ENCODE measurements at places on chromosomes 7 and 10.

- no peak for DNase-seq
These were observed 77.3 kb downstream of the STK31 start for GRCh38 chr7:23787272-23787671.

- peak; percentile 78 for DNase-seq
These were observed 152.5 kb downstream of the SEMA3A start for GRCh38 chr7:84042110-84042539.

DNA sequence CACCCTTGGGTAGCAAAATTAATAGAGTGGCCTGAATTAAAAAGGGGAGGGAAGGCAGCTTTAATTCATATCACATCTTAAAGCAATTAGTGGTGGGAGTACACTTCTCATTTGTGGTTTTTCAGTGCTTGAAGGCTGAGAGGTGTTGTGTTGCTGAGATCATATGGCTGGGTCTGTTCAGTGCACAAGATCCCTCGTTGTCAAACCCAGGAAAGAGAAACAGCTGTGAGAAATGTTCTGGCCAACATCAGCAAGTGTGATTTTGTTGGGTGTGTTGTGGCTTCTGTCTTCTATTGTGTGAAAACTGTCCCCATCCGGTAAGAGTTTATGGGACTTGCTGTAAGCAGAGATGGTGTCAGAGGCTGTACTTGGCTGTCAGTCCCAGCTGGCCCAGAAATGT is 197.9 kb upstream of the BMPER start:
- DNase-seq = peak; percentile 65

DNA sequence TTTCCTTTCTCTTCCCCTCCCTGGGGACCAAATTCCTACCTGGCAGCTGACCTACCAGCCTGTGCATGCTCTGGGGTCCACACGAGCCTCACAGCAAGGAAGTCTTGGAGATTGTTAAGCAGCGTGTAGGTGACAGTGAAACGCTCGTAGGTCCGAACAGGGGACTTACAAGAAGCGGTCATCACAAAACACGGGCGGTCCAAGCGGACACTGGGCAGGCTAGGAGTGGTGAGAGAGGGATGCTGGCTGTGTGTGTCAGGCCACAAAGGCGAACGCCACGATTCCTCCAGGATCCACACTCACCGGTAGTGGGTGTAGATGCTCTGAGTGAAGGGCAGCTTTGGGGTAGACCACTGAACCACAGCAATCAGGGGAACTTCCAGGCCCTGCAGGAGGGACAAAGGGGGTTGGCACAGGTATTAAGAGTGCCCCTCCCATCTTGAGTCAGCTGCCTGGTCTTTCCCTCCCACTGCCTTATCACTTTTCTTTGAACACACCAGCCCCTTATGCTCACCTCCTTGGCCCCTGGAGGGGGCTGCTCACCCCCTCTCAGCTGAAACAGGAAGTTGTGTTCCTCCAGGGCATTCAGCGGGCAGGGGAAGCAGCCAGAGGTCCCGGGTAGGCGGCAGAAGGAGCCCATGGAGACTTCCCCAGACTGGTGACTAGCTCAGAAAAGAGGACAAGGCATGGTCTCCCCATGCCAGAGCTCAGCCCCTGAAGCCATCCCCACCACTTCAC is 2.0 kb downstream of the TRAPPC14 start:
- no peak for DNase-seq

DNA sequence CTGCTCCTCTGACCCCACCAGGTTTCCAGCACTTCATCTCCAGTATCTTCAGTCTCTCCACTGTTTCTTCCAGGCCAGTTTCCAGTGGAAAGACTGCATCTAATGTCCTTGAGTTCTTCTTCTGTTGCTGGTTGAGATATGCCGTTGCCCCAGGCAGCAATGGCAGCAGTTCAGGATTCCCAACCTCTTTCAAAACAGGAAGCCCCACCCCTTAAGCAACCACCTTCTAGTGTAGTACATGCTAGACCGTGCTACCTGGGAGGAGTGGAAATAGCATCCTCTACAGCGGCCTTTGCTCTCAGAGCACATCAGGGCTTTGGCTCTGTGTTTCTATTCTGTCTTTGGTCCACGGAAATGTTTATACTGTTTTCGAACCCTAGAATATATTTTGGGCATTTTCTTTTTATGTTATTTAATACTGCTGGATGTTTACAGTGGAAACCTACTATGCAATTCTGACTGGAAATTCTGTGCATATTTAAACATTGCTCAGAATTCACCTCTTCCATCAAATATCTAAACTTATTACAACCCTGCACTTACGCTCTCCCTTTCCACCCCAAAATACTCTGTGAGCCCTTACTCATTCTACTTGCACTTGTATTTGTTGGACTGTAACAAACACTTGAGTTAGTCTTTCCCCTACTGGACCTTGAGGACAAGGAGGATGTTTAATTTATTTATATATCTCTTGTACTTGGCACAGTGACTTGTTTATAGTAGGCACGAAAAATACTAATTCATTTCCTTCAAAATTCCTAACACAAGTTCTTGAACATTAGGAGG is 8.5 kb upstream of the BPGM start:
- no peak for DNase-seq

DNA sequence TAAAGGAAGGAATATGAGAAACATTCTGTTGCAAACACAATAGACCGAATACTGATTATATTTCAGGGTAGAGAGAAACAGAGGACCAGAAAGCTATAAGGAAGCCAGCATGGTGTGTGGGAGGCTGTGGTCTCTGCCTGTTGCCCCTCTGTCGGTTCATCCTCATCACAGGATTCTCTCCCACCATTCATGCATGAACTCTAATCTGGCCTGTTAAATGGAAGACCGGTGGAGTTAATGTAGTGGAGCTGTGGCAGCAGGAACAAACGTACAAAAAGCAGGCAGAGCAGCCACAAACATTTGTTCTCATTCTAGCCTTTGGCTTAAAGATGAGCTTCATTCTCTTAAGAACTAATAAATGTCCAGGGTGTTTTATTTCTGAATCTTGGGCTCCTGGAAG is 902.4 kb downstream of the LRMDA start:
- no peak for DNase-seq

GRCh38 chr7:32219416-32219815 is 149.2 kb upstream of the PDE1C start:
- DNase-seq = no peak

DNA sequence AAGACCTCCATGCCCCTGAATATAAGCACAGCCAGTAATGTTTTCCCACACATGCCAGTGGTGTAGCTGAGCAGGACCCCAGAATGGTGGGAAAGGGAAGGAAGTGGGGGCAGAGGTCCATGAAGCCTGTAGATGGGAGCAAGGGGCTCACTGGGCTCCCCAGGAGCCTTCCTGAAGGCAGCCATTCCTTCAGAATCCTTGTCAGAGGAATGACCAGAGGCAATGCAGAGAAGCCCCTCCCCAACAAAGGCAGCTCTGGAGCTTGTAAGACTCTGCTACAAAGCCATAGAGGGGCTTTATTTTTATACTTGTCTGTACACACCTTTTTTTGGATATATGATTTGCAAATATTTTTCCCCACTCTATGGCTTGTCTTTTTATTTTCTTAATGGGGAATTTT is 165.0 kb upstream of the TCF7L2 start:
- DNase-seq = no peak

DNA sequence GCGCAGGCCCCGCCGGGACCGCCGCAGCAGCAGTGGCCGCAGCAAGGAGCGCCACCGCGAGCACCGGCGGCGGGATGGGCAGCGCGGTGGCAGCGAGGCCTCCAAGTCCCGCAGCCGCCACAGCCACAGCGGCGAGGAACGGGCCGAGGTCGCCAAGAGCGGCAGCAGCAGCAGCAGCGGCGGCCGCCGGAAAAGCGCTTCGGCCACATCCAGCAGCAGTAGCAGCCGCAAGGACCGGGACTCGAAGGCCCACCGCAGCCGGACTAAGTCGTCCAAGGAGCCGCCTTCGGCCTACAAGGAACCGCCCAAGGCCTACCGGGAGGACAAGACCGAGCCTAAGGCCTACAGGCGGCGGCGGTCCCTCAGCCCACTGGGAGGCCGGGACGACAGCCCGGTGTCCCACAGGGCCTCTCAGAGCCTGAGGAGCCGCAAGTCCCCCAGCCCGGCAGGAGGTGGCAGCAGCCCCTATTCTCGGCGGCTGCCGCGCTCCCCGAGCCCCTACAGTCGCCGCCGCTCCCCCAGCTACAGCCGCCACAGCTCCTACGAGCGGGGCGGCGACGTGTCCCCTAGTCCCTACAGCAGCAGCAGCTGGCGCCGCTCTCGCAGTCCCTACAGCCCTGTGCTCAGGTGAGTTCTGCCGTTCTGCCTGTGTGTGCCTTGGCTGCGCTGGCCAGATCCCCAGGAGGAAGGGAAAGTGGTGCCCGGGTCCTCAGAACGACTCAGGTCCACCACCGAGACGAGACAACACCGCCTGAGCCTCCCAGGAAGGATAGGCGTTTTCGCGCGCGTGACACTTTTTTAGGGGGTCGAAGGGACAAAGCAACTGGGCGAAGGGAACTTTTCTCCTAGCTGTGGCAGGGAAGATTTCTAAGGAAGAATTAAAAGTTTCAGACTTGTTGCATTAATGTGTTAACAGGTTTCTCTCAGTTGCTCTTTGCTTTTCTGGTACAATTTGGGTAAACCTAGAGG is 1.5 kb downstream of the CDK13 start:
- peak; percentile 52 for DNase-seq

All from fibroblast of skin of abdomen (primary cell).